ENCODE measurements at places on chromosomes 5 and 9.

DNA sequence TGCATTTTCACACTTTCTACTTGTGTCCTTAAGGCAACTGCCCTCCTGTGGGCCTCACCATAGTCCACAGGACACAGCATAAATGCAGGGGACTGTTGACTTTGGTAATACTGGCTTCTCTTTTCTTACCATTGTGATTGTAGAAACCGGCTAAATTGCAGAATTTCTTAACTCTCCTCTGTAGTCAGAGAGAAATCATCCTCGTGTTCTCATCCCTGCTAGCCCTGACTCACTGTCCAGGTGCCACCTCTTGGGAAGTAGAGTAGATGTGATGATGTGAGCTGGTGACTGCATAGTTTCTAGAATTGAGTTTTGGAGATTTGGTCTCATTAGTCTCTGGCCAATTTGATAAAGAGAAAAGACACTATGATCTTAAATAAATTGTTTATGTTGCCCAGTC is 5.5 kb downstream of the PHF24 start:
- no peak for DNase-seq

DNA sequence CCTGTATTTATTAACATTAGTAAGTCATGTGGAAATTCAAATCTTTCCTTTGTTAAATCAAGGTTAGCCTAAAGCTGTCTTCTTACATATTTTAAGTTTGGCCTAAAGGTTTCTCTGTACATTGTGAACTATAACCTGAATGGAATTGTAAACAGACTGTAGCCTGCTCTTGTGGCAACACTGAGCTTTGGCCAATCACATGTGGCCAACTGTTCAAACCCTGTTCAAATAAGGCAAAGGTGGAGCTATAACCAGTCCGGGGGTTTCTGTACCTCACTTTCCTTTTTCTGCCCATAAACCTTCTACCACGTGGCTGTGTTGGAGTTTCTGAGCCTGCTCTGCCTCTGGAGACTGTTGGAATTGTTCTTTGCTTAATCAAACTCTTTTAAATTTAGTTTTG is 3.3 kb upstream of the HAPLN1 start:
- no peak for DNase-seq

DNA sequence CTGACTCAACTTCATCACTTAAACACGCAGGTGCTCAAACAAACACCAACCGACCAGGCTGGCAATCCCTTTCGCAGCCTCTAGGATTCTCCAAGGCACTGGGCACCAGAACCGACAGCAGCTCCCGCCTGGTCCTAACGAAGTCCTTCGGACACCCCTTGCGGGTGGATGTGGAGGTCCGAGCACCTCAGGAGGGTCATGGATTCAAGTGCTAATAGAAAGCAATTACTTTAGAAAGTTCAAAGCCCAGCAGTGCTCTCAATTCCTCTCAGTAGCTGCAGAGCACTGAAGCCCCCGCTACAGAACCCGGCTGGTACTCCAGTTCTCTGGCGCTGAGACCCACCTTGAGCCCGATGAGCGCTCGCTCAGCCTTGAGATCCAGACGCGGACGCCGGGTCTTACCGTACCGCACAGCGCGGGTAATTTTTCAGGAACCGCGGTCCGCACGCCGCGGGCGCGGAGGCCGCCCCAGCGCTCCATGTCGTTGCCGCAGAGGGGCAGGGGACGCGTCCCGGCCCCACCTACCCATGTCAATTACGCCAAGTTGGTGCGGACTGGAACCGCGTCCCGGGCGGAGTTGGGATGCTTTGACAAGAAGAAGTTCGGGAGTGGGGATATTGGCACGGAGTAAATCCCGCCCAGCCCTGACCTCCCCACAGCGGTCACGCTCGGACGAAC is 638 bp downstream of the MARCHF3 start:
- DNase-seq, result peak; percentile 8

DNA sequence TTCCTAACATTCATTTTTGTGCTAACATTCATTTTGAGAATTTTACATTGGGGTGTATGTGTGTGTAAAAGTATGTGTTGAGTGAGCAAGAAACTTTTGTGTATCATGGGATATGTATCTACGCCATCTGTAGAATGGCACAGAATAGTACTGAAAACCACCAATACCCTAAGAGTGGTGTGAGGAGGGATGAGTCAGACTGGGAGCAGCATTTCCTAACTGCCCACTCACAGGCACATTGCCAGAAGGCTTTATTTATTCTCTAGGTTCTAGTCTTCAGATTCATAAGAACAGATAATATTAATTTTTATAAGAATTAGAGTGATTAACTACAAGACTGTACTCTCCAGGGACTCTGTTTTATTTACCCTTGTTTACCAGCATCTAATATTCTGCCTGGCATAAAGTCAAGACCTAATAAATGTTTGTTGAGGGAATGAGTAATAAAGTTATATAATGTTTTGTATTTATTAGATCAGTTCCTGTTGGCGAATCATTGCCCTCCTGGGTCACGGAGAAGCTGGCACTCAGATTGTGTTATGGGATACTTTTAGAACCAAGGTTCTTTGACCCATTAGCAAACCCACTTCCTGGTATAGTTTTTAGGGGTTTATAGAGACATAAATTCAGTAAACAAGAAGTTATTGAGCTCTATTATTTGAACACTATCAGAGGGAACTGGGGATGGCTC is 159.1 kb upstream of the PPP2R2B start:
- no peak for DNase-seq

DNA sequence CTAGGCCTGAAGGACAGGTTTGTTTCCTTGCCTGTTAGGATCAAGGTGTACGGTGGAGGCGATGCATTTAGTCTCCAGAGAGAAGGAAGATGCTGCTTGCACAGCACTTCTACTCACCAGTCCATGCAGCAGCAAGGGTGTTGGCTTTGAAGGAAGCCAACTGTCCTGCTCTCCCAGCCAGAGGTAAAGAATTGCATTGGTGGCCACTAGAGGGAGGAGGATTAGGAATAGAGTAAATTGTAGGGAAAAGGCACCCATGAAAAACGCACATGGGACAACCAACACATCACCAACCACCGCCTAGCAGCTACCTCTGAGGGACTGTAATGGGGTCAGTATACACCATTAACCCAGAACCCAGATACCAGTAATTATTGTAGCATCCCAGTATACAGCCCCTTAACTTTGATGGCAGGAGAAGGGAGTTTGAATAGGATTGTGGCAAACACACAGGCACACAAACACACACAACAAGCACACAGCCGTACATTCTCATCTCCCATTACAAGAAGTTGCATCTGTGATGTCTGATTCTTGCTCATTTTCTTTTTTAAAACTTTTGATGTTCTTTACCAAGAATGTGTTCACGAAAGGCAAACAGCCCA is 267.7 kb downstream of the ADAMTS6 start:
- no peak for DNase-seq

- no peak for DNase-seq
Observed at GRCh38 chr5:111934511-111934910, 177.5 kb upstream of the NREP start.

- no peak for DNase-seq
Observed at GRCh38 chr9:82073551-82074543, 85.3 kb downstream of the SPATA31D1 start.
